ENCODE measurements at places on chromosomes 3 and 15.

- DNase-seq, result no peak
Measured at GRCh38 chr15:35194296-35194695, 109.2 kb upstream of the NANOGP8 start.

- no peak for DNase-seq
Measured at GRCh38 chr3:152524198-152525140, 255.7 kb downstream of the MBNL1 start.

DNA sequence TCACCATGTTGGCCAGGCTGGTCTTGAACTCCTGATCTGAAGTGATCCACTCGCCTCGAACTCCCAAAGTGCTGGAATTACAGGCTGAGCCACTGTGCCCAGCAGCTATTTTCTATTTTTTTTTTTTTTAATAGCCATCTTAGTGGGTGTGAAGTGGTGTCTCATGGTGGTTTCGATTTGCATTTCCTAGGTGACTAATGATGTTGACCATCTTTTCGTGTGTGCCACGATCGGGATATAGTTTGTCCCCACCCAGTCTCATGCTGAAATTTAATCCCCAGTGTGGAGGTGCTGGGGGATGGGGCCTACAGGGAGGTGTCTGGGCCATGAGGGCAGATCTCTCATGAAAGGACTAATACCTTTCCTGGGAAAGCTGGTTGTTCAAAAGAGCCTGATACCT lies 41.8 kb upstream of the MUC13 start:
- DNase-seq, result no peak

DNA sequence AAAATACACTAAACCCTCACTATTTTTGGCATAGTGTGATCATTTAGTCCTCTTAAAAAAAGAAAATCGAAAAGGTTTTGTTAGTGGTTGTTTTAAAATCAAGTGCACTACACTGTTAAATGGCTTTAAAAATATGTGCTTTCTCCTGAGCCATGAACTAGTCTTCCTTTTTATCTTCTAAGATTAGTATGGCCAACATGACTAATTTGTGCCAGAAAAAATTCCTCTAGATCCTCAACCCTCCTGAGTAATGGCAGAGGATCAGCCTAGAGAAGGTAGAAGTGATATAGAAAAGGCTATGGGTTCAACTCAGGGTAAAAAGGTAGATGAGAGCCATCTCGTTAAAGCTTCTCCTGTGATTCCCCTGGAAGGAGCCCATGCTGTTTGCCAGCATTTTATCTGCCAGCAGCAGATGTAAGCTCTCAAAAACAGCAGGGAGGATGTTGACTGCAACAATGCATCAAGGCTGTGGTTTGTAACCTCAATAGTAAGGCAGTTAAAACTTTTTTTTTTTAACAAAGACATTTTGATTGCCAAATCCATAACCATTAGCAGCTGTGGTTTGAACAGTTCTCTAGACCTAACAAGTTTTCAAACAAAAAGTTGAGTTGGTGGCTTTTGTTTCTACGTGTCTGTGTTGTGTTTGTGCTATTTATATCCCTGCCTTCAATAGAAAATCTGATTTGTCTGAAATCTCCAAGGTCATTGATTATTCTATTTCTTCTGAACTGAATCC lies 30.2 kb upstream of the ZNF609 start:
- peak; percentile 59 for DNase-seq

- DNase-seq, result peak; percentile 16
Measured at GRCh38 chr15:76345880-76346668, 9.5 kb downstream of the ISL2 start.

GRCh38 chr3:169118666-169119370 lies 544.7 kb downstream of the MECOM start:
- no peak for DNase-seq

DNA sequence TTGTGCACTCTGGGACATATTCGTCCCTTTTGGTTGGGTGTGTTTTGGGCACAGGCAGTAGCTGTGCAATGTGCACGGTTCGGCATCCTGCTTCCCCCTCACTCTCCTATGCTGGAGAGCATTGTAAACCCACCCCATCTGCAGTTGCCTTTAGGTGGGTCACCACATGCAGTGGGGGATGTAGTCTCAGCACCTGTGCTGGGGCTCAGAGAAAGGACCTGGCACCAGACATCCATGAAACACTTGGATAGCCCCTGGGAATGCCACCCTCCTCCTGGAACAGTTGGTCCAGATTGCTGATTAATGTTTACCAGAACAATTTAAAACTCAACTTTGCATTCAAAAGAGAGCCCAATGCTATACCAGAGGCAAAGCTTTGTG lies 123.9 kb upstream of the MEF2A start:
- no peak for DNase-seq

DNA sequence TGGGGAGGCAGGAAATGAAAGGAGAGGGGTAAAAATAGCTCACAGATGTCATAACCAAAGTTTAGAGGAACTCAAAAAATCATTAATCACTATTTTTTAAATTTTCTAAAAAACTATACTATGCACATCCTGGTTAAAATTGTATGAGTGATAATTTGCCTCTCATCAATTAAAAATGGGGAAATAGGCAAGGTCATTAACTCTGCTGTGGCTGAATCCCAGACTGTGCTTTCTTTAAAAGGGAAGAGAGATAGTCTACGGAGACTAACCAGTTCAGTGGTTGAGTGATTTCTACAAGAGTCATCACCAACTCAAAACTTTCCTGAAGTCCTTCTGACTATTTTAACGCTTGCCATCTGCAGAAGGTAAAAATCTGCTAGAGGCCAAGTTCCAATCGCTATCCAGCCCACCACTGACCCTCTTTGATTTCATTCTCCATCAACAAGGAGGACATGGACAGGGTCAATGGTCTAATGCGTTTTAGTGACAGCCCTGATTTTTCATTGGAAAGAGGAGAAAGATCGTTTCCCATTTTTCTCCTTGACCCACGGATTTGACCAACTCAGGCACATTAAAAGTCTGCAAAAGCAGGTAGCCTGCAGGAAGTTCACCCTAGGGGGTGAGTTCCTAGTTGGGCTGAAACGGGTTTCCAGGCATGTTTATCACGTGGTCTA lies 850 bp downstream of the SUCLG2 start:
- DNase-seq, result peak; percentile 25

GRCh38 chr3:151265166-151265565 lies 13.2 kb downstream of the P2RY14 start:
- DNase-seq, result no peak

DNA sequence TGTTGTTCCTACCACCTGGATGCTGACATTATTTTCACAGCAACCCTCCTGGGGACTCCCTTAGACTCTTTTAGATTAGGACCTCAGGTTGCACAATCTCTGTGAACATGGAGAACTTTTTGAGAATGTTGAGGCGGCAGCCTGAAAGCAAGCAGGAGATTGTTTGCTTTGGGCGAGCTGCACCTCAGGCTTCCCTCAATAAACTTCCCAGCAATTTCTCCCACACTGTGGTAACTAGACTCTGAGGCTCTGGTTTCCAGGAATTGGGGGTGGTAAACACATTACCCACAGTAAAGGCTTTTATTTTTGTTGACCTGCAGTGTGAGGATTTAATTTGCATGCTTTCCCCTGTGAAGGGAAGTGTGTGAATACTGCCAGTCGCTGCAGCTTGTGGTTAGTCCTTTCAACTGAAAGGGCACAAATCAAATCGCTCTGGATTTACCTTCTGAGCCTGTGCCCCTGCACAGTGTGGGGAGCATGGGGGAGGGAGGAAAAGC lies 35.2 kb upstream of the SIAH2 start:
- no peak for DNase-seq

DNA sequence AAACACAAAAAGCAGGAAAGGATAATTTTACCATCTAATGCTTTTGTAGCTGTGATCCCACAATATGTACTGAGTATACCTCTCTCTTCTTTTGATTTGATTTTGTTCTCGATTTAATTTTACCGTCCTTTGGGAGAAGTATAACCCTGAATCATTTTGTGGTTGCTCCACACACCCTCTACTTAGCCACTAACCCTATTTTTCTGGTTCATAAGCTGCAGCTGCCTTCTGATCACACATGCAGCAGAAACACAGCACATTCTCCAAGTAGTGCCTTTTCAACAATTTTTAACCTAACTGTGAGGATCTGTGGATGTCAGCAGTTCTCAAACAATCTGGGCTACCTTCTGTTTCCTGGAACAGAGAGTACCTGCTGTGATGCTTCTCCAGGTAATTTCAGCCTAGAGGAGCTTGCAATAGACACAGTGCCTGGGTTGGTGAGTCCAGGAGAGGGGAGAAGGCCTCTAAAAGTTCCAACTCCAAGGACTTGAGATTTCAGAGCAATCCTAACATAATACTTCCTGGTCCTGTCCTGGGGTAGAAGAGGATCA lies 40.3 kb downstream of the HGD start:
- DNase-seq, result no peak

- no peak for DNase-seq
Measured at GRCh38 chr15:51180011-51180410, 85.3 kb upstream of the TNFAIP8L3 start.

- DNase-seq, result no peak
Measured at GRCh38 chr15:77457905-77458265, 37.2 kb downstream of the HMG20A start.

DNA sequence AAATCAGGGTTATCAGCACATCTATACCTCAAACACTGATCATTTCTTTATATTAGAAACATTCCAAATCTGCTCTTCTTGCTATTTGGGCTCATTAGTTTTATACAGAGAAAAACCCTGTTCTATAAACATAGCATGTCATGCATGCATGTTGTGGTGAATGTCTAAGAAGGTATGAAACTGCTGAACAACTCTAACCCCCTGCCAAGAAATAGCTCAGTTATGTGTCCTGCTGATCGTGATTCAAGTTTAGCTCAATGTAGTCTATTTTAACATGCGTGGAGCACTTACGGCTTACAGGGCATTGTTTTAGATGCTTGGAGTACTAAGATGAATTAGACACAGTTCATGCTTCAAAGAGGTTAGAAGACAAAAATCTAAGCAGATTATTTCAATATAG lies 35.8 kb downstream of the MYH15 start:
- DNase-seq, result no peak

GRCh38 chr3:18575573-18575972 lies 150.4 kb upstream of the SATB1 start:
- DNase-seq, result no peak

GRCh38 chr3:10516544-10517452 lies 11.4 kb upstream of the ATP2B2 start:
- DNase-seq, result no peak

- peak; percentile 46 for DNase-seq
Measured at GRCh38 chr3:32249184-32249782, 10.8 kb downstream of the CMTM8 start.

DNA sequence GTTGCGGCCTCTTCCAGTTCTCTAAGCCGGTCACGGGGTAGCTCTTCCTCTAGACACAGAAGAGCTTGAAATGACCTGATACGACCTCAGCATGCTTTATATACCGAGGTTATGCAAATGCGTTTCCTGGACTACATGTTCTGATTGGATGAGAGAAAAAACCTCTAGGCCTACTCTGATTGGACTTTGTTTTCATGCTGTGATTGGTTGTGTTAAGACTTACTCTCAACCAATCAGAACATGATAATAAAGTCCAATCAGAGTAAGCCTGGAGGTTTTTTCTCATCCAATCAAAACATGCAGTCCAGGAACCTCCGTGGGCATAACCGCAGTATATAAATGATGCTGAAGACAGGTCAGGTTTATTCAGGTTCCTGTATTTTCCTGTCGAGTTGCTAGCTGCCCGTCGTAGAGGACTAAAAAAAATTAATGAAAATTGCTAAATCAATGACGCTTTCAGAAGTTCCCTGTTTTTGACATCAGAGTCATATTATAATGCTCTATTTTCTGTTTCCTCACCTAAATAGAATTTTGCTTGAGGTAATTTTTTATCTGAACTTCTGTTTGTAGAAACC lies 177.4 kb downstream of the POTEB3 start:
- DNase-seq, result no peak

DNA sequence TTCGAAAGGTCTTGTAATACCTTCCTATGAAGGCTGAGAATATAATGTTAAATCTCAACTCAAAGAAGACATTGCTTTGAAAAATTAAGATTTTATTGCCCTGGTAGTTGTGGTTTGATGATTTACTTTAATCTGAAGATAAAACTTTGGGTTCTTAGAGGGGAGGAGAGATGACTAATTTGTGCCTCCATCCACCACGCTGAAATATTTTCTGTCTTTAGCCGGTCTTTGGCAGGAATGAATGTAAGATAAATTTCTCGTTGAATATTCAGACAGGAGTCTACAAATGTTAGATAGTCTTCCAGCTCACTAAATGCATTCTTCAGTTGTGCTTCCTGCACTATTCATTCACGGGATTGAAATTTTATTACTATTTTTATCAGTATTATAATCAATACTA lies 844.3 kb upstream of the NR2F2 start:
- DNase-seq, result no peak

- peak; percentile 68 for DNase-seq
Measured at GRCh38 chr3:194598771-194599557, 34.3 kb downstream of the TMEM44 start.

- peak; percentile 95 for DNase-seq
Measured at GRCh38 chr3:129314386-129315222, 35.9 kb downstream of the HMCES start.

DNA sequence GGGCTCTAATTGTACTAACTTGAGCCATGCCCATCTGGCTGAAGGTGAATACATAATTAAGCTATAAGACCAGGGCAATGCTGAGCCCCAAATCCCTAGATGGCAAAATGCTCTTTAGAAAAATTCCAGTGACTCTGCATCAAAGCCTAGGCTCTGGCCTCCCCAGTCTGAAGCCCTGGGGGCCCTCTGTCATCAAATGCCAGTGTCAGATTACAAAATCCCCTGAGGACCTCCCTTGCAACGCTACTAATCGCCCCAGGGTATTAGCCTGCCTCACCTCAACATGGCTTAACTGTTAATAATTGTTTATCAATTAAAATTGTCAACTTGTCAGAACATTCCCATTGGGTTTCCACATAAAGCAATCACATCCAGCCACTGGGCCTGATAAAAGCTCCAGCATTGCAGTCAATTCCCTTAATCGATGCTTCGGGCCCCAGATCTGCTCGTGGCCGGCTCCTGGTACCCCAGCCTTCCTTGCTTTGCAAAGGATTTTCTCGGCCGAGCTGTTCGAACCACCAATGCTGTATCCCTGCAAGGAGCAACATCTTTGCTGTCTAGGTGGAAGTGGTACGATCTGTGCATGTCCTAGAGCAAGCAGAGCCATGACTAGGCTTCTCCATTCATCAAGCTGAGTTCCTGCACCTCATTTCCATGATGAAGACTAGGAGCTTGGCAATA lies 151.7 kb downstream of the MEGF11 start:
- no peak for DNase-seq

DNA sequence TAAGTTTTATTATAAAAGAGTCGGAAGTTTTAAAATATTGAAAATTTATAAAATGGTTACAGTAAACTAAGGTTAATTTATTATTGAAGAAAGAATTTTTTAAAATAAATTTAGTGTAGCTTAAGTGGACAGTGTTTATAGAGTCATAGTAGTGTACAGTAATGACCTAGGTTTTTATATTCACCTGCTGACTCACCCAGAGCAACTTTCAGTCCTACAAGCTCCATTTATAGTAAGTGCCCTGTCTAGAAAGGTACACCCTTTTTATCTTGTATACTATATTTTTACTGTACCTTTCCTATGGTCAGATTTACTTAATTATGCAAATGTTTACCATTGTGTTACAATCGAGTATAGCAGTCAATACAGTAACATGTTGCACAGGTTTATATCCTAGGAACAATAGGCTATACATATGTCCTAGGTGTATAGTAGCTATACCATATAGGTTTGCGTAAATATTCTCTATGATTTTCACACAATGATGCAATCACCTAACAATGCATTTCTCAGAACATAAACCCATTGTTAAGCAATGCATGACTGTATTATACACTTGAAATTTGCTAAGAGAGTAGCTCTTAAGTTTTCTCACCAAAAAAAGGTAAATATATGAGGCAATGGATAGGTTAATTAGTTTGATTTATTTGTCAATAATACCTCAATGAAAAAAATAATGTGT lies 106.9 kb upstream of the CD96 start:
- DNase-seq, result no peak

Data from AG08396 (cell line).